ENCODE measurements at places on chromosomes 4 and X.
A peak's percentile ranks its signal among the peaks of the same experiment; 100 is the strongest.

GRCh38 chrX:23888887-23889501 lies 18.7 kb downstream of the APOO start:
- no peak for DNase-seq

DNA sequence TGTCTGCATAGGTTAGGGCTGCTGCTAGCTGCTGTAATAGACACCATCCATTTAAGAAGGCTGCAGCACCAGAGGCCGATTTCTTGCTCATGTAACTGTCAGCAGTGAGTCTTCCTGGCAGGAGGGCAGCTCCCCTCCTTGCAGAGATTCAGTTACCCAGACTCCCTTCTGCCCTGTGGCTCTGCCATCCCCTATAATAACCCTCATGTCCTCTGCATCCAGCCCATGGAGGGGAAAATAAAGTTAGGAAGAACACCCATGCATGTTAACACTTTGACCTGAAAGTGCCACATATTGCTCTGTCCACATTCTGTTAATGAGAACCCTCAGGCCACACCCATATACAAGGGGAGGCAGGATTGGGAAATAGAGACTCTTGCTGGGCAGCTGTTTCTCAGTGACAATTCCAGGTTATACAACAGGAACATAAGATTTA lies 5.4 kb downstream of the STBD1 start:
- no peak for DNase-seq

GRCh38 chr4:86847571-86847970 lies 1.6 kb downstream of the SLC10A6 start:
- DNase-seq = no peak

- DNase-seq = peak; percentile 51
Observed at GRCh38 chr4:40264995-40265909, 68.4 kb downstream of the RHOH start.

DNA sequence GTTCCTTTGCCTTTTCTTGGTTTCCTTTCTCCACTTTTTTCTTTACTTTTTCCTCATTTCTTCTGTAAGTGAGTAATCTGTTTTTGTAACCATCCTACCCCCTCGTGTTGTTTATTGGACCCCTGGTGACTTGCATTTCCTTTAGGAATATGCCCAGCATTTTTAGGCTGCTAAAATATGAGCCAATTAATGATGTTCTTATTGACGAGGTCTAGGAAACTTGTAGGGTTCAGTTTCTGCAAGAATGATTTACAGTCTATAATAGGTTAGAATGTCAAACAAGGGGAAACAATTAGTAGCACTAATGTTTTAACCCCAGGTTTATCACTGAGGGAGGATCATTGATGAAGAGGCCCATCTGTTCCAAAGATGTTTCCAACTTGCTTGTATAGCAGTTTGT lies 79.0 kb downstream of the CPE start:
- DNase-seq = no peak

GRCh38 chr4:78437608-78438088 lies 113.9 kb upstream of the ANXA3 start:
- DNase-seq = no peak

Data from Kasumi-1 (cell line).